ENCODE measurements at places on chromosomes 12 and 14.

DNA sequence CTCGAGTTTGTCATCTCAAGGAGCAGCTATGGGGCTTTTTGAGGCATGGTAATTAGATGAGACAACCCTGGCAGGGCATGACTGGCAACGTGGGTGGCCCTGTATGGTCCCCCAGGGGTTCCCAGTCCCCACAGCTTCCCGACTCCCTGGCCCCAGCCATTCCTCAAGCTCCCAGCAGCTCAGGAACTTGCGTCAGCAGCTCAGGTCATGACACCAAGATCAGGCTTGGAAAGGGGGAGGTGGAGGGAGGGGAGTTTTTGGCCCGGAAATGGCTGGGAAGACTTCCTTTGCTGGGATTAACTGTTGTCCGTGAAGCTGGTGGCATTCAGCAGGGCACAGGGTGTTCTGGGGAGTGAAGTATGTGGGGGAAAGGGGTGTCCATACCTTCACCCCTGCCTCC lies 10.4 kb upstream of the NRIP2 start:
- peak; percentile 47 for DNase-seq

DNA sequence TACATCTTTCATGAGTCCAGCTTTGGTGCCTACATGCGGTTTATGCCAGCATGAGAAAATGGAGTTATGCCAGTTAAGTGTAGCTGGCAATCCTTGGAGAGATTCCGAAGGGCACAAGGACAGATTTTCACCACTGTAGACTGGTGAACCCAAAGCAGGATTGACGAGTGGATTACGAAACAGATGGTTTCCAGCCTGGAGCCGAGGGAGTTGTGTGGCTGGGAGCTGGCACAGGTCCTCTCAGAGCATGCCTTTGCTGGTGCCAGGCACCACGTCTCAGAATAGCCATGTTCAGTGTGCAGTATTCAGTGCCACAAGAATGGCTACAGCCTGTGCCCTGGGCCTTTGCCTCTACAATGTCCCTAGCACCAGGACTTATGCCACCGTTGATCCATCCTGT lies 13.2 kb downstream of the KCNH3 start:
- peak; percentile 58 for DNase-seq

DNA sequence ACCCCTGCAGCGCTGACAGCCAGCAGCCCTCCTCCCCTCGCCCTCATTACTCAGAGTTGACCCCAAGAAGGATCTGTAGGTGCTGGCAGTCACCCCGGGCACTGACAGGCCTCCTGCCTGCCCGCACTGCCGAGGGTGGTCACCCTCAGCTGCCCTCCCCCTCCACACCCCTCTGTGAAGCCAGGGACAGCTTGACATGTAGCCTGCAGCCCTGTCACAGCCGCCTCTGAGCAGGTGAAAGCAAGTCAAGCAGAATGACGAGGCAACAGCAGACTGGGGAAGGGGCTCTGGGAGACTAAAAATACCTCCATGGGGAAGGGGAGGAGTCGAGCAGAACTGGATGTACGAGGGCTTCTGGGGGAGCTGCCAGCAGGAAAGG lies 178.1 kb downstream of the DPF3 start:
- no peak for DNase-seq

GRCh38 chr12:51917746-51918453 lies 10.6 kb downstream of the ACVRL1 start:
- no peak for DNase-seq

- DNase-seq, result no peak
Measured at GRCh38 chr12:111864913-111865312, 22.9 kb downstream of the MAPKAPK5 start.

DNA sequence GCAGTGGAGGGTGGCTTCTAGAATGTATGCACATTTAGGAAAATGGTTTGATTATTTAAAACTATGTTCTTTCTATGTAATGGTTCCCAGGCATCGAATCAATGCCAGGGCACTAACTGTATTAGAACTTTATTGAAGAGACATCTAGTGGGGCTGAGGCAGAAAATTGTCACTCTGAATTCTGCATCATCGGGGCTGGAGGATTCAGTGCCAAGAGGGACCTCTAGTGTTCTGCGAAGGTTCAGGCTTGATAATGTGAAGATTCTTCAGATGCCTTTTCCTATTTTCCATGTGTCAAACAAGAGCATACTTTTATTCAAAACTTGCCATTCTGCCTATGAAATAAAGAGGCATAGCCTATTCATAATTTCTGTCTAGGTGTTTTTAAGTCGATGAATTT lies 146.3 kb downstream of the CAND1 start:
- DNase-seq, result peak; percentile 65

- no peak for DNase-seq
Measured at GRCh38 chr12:120353136-120353535, 15.8 kb downstream of the MSI1 start.

- peak; percentile 93 for DNase-seq
Measured at GRCh38 chr12:62785941-62786559, 148.9 kb downstream of the PPM1H start.

DNA sequence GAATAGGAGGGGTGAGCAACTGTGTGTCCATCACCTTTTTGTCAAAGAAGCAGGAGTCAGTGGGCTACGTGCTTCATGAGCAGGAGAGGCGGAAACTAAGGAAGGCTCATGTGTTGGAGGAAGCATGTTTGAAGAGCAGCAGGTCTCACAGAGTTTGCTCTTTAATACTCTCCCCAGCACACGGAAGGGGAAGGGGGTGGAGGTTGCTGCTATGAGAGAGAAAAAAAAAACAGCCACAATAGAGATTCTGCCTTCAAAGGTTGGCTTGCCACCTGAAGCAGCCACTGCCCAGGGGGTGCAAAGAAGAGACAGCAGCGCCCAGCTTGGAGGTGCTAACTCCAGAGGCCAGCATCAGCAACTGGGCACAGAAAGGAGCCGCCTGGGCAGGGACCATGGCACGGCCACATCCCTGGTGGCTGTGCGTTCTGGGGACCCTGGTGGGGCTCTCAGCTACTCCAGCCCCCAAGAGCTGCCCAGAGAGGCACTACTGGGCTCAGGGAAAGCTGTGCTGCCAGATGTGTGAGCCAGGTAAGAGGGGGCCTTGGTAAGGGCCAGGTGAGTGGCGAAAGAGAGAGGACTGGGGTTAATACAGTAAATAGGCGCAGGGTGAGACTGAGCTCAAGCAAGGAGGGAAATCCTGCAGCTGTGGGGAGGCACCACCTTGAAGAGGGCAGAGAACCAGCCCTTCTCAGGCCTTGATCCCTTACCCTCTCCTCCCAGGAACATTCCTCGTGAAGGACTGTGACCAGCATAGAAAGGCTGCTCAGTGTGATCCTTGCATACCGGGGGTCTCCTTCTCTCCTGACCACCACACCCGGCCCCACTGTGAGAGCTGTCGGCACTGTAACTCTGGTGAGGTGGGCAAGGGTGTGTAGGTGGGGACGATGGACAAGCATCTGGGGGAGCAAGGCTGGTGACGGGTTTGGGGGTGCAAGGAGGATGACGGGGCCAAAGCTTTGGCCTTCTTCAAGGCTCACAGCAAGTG lies at the start of gene CD27:
TSS of gene CD27 (plus strand) at position 252 of the 985 bp plus-strand sequence. CDS start at position 393, 141 bp downstream.
- no peak for DNase-seq

DNA sequence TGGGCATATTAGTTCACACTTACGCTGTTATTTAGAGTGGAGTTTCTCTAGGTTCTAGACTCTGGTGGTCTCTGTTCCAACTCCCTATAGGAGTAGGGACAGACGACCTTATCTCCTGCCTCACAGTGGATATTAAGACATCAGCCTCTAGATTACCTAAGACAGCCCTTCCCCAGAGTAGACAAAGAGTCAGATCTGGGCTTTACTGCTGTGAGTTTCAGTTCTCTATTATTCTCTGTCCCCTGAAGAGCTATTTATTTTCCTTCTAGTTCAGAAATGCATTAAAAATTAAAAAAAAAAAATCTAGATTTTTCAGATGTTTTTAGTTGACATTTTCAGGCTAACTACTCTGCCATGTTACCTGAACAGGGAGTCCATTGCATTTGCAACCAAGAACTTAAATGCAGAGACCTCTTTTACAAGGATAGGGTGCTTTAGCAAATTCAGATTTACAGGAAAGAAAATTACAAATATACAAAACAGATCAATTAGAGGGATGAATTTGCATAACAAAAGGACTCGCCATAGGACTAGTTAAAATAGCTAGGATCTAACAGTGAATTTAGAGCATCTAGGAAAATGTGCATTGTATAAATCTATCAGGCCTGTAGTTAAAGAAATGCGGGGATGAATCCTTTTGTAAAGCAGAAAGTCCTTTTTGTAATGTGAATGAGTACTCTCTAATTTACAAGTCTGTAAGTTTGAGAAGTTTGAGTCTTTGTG lies 381.4 kb downstream of the APAF1 start:
- no peak for DNase-seq

All from AG10803 (cell line).